Stimulated activated naive CD8-positive, alpha-beta T cell treated with anti-CD3 and anti-CD28 coated beads, Interleukin-15, amount 100 ng/mL, for 72 hours (primary cell): ENCODE measurements at places on chromosomes 13 and 19.

DNA sequence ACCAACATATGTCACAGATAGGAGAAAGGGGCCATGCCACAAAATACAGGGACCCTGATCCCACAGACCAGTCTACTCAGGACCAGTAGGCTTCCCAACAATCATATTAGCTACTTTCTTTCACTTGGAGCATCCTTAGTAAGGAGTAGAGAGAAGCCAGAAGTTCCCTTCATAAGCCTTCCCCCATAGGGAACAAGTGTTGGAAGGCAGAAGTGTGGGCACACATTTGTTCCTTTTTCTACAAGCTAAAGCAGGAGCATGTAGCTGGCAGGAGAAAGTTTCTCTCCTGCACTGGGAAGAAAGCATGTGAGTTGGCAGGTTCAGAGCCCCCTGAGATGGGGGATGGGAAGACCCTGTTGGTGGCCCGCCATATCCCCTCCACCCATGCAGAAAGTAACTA, 165.4 kb downstream of the KCTD12 start:
- no peak for DNase-seq

GRCh38 chr19:42521346-42522030, 6.8 kb downstream of the CEACAM1 start:
- DNase-seq: no peak

GRCh38 chr13:50651922-50652321, 191.6 kb downstream of the DLEU7 start:
- no peak for DNase-seq

DNA sequence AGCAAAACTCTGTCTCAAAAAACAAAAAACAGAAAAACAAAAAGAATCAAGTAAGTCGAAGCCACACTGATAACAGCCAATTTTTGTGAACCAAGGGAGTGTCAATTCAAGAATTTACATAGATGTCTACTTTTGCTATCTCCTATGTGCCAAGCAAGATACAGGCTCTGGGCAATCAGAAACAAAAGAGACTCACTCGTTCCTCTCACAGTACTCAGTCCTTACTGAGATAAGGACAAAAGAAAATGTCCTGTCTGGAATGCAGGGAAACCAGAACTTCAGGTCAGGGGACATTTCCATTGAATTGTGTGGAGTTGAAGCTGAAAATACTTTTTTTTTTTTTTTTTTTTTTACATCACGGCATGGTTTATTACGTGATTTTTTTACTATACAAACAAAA, 53.0 kb downstream of the NLRP12 start:
- DNase-seq: no peak

GRCh38 chr13:70408865-70409264, 300.6 kb upstream of the KLHL1 start:
- DNase-seq: no peak

- no peak for DNase-seq
Measured at GRCh38 chr13:52356327-52356726, 49.6 kb downstream of the THSD1 start.

GRCh38 chr19:49064768-49065611, at the start of gene NTF4:
TSS of gene NTF4 (minus strand) at chr19:49064818. CDS start at chr19:49061997, 2,821 bp downstream.
- no peak for DNase-seq

DNA sequence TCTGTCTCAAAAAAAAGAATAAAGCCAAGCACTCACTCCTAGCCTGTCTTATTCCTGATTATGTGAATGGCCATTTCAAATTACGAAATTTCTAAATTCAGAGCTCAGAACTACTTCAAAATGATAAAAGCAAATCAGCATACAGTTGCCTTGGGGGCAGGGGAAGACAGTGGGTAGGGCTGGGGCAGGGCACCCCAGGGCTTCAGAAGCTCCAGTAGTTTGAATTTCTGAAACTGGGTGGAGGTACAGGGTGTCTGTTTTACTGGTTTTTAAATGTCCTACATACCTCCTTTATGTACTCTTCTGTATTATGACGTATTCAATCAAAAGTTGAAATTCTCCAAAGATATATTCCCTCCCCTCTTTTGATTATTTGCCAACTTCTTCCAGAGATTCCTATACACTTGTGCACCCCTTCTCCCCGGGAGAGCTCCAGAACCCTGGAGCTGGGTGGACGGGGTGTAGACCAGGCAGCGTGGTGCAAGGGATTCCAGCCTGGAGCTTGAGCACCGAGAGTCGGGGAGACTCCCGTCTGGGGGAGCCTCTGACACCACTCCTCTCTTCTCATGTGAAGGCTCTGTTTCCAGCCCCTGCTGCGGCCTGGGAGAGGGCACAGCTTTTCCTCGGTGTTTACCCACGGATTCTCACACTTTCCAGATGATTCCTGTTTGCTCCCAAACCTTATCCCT, 84.7 kb upstream of the GPR183 start:
- no peak for DNase-seq

- no peak for DNase-seq
Measured at GRCh38 chr19:32924200-32924599, 47.6 kb downstream of the CEP89 start.

DNA sequence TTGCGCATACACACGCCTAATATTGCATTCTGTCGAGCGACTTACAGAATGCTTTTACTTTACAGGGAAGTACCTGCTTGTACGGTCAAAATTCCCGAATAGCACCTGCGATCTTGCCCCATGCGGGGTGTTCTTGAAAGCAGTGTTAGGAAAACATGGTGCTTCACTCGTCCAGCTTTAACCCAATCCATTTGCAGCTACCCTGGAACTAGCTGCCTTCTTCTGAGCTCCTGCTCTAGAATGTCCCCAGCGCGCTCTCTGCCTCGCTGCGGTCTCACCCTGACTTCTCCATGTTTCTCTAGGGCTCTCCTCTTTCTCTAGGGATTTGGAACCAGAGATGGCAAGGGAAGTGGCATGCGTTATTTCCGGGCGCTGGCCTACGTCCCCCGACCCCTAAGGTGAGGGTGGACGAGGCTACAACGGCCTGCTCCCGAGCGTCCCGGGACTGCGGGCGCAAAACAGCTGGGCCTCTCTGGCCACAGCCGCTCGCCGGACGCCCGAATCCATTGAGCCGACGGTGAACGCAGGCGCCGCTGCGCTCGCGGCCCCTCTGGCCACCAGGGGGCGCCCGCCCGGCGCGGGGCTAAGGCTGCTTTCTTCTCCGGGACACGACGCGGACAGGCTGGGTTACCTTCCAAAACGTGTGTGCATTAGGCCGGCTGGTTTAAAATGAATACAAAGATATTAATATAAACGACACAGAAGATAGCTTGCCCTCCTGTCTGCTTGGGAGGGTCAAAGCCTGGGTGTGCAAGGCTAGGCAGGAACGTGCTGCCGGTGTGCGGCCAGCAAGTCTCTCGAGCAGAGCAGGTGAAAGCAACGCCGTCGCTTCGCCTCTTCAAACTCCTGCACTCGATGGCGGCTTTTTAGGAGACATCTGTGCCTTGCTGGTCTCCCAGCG, 1.8 kb upstream of the SPRY2 start:
- DNase-seq: peak; percentile 76

GRCh38 chr19:5719961-5720790, at the start of the genes CATSPERD and LONP1:
TSS of gene CATSPERD (plus strand) at chr19:5720637. CDS start at chr19:5720738, 101 bp downstream.
TSS of gene LONP1 (minus strand) at chr19:5720146. CDS start at chr19:5720132, 14 bp downstream.
- peak; percentile 98 for DNase-seq

- DNase-seq: no peak
Measured at GRCh38 chr13:98525456-98526181, 51.3 kb downstream of the STK24 start.

- DNase-seq: no peak
Measured at GRCh38 chr13:46543287-46543686, 9.7 kb upstream of the LRCH1 start.

DNA sequence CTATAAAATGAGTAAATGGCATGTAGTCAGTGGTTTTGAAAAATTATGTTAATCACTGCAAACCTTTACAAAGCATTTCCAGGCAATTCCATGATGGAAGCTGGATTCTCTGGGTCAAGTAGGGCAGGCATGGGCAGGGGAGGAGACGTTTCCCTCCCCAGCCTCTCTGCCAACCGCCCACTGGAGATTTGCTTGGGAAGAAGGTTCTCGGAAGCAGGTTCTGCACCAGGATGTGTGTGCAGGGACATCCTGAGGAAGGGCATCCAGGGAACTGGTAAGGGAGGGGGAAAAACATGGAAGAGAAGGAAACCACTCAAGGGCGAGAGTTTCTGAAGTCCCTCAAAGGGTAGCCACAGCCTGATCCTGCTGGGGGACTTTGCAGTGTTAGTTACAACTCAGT, 469.1 kb downstream of the TSHZ3 start:
- no peak for DNase-seq

- peak; percentile 35 for DNase-seq
Measured at GRCh38 chr19:33134571-33135041, 2.7 kb downstream of the WDR88 start.

GRCh38 chr19:14363183-14364097, 17.8 kb upstream of the ADGRE5 start:
- peak; percentile 78 for DNase-seq

DNA sequence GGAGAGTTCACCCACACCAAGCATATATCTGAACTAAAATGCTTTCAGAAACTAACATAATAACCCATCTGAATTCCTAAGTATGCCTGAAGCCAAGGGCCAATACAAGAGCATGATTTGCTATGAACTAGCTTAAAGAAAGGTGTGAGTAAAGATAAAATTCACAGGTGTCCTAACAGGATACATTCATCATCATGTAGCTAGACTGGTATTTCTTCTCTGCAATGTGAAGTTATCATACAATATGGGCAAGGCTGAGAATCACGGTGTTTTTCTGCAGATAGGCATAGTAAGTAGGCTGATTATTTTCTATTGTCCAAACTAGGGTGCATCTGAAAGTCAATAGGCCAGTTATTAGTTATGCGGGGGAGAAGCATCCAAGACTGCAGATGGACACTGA, 63.1 kb downstream of the STK24 start:
- DNase-seq: no peak

DNA sequence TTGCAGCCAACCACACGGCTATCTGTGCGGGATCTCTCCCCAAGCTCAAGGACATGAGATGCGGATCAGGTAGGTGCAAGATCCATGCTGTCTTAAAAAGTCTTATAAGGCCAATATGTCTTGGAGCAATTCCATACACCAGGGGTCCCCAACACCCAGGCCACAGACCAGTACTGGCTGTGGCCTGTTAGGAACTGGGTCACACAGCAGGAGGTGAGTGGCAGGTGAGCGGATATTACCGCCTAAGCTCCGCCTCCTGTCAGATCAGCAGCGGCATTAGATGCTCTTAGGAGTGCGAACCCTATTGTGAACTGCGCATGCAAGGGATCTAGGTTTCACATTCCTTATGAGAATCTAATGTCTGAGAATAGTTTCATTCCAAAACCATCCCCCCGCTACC, 68.8 kb upstream of the ZNF599 start:
- no peak for DNase-seq

- DNase-seq: no peak
Measured at GRCh38 chr19:16076958-16077611, 790 bp downstream of the TPM4 start.

DNA sequence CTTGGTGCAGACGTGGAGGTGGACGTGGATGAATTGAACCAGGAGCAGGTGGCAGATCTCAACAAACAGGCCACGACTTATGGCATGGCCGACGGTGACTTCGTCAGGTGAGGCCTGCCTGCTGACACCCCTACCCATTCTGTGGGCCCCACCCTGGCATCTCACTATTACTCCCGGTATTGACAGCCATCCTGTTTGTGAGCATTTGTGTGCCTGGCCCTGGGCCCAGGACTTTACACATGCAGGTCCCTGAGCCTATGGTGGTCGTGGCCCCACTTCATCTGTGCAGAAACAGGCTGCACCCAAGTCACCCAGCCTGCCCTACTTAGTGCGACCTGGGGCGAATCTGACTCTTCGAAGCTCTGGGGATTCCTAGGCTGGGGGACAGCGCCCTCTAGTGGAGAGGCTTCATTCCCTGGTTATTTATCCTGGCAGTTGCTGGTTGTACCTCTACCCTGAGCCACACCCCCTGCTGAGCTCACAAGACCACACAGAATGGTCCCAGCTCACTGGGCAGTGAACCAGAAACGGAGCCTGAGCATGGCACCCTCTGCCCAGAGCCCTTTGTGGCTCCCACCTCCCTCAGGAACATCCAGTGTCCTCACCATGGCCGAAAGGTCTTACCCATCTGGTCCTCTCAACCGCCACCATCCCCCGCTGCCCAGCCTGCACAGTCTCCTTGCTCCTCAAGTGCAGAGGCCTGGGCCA, 16.9 kb downstream of the ZNF296 start:
- peak; percentile 78 for DNase-seq

- no peak for DNase-seq
Measured at GRCh38 chr19:49741210-49741844, 21.8 kb downstream of the TSKS start.
